ENCODE measurements at places on chromosomes 2 and 18.

DNA sequence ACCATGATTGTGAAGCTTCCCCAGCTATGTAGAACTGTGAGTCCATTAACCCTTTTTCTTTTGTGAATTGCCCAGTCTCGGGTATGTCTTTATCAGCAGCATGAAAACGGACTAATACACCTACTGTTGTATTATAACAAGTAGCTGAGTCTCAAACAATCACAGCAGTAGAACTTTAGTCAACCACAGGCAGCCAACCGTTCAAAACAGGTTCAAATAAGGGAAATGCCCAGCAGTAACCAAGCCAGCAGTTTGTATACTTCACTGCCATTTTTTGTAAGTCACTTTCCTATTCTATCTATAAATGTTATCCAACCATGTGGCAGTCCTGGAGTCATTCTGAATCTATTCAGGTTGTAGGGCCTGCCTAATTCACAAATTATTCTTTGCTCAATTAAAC lies 1560.6 kb upstream of the SLC39A10 start:
- no peak for DNase-seq

DNA sequence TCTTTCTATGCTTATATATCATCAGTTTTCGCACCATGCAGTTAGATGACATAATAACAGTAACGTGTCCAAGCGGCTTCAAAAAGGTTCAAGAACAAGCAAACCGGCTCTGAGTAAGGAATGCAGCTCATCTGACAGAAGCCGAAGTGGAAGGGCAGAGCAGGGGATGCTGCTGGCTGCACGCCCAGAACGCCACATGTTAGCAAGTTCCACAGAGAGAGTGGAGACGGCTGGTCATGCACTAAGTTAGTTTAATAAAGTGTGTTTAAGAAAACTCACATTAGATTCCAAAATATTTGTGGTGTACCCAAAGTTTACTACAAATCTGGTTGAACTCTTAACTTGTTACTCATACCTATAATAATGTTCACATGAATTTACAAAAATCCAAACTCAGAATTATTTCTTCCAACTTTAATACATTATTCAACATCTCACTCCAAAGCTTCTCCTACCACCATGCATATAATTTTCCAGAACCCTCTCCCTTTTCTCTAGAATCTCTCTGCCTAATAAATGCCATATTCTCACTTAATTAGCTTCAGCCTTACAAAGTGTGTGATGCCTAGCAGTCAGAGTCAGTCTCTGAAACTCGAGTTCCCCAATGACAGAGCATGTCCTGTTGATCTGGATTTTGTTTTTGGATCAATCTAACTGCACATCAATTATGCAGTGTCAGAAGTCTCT lies 170.0 kb downstream of the DNAH7 start:
- DNase-seq, result no peak

- no peak for DNase-seq
Observed at GRCh38 chr2:85435981-85436835, 17.7 kb downstream of the SH2D6 start.

DNA sequence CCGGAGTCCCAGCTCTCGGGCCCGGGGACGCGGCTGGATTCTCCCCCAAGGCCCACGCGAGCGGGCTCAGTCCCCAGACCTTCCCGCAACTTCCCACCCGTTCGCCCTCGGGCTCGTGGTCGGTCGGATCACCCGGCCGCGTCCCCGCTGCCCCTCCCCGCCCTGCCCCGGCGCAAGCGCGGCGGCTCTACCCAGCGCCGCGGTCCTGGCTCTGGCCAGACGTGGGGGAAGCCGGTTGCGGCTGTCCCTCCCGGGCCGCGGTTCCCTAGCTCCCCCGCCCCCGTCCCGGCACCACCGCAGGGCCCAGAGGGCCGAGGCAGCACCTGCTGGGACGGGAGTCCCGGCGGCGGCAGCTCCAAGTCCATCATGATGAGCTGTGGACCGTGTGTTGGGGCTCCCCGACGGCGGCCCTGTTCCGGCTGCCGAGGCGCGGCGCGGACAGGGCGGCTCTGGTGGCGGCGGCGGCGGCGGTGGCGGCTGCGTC lies 276 bp downstream of the NFE2L2 start:
- no peak for DNase-seq

- DNase-seq, result no peak
Observed at GRCh38 chr18:37364237-37364636, 201.4 kb downstream of the CELF4 start.

DNA sequence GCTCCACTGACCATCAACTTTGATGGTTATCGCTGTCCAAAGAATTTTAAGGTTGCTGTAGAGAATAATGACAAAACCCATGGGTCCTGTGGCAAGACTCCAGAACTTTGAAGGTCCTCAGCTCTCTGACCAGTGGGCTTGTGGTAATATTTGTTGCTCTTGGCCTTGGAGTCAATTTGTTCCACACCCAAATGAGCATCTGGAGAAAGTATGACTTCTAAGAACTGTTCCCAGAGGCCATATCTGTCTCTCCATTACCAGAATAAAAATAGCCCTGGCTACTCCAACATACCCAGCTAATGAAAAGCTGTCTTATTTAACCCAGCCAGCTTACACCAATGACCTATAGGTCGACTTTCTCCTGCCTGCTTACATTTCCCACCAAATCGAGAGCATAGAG lies 466.4 kb downstream of the MEIS1 start:
- no peak for DNase-seq

DNA sequence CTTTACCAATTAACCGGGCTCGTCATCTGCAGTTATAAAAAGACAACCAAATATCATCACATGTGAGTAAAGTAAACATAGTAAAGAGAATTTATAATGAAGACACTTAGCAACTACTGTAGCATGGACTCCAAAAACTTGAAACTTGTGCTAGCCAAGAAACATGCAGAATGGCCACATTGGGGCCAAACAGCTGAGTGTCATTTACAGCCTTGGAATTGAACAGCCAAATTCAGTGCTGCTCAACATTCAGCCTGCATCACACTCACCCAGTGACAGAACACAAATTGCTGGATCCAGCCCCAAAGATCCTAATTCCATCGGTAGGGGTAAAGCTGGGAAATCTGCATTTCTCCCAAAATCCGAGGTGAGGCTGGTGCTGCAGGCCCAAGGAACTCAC lies 224.8 kb upstream of the GYPC start:
- no peak for DNase-seq

DNA sequence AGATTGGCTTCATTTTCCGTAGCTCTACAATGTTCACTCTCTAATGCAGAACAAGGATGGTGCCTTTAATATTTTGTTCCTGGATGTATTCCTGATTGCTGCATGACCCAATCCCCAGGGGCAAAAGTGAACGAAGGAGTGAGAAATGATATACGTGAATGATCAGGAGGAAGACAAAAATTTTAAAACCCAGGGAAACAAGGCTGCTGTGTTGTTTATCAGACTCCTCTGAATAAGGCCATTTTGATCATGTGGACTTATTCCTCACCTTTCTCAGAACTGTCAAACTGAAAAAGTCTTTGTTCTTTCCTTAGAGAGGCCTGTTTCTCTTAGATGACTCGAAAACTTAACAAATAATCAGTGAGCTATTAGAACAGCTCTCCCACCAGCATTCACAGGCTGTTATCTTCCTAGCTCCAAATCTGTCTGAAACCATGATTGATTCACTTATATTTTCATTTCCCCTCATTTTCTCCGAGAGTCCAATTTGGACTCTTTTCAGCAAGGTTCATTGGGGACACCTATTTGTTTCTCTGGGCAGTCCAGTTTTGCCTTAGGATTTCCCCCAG lies 29.5 kb upstream of the COX7A2L start:
- no peak for DNase-seq

DNA sequence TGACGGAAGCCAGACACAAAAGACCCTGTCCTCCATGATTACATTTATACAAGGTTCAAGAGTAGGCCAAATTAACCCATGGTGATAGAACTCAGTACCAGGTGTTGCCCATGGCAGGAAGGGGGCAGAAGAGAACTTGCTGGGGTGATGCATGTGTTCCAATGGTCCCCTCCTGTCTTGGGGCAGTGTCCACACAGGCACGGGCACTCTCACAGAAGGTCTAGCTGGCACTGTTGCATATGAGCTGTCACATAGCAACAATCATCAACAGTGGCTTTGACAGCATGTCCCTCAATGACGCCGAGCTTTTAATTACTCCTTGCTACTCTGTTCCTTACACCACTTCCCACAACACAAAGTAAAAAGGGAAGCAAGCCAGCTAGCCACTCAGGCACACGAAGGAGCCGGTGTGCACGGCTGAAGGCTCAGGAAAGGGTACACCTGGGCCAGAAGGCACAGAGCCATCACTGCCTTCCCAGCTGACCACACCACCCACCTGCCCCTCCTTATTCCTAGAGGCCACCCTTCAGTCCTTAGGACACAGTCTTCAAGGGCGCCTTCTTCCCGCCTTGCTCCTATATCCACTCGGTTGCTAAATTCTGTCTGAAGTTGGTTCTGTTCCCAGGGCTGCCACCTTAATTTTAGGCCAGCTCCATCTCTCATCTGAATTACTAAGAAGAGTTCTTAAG lies 28.9 kb downstream of the RPL31 start:
- no peak for DNase-seq

- no peak for DNase-seq
Observed at GRCh38 chr2:112273349-112273748, 2.0 kb upstream of the ZC3H6 start.

DNA sequence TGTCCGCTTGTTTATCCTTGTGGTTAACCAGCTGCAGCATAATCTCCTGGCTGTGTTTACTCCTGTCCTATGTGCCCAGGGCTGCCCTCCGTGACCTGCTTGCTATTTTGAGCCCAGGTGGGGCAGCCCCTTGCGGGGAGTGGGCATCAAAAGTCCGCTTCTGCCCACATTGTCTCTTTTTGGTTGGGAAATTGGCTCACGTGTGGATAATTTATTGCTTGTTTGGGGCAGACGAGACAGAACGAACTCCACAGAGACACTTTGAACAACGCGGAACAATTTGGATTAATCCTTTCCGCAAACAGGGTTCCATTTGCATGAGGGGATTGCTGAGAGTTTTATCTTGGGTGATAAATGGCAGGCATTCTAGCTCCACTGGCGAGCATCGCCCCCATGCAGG lies 8.1 kb upstream of the CXCR4 start:
- DNase-seq, result no peak

DNA sequence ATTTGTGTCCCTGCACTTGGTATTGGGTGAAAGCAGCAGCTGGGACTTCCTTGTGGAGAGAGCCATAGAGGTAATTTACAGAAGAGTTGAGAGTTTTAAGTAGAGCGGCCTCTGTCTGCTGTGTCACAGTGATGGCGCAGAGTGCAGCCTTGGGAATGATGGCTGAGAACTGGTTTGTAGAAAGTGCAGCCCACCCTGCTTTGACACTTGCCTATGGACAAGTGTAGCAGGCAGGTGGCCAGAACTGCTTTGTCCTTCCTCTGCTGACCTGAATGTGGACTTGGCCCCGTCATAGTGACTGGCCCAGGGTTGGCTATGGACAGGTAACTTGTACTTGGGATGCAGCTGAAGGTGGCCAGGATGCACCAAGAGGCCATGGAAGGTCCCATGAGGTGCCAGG lies 6.4 kb upstream of the ANO7 start:
- no peak for DNase-seq

DNA sequence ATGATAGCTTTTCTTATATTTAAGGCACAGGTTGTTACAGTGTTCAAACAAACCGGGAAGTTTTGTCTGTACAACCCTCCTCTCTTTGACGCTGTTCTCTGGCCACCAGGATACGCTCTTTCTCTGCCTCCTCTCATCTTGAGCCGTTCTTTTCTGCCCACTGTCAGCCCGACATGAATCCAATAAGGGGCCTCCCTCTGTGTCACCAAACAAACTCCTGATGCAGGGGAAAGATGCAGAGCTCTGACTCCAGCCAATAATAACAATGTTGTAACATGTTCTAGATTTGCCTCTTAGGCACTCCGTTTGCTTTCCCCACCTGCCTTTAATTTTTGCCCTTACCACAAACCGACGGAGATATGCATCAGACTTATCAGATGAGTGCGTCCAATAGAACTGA lies 449.3 kb downstream of the SLC4A3 start:
- DNase-seq, result no peak

DNA sequence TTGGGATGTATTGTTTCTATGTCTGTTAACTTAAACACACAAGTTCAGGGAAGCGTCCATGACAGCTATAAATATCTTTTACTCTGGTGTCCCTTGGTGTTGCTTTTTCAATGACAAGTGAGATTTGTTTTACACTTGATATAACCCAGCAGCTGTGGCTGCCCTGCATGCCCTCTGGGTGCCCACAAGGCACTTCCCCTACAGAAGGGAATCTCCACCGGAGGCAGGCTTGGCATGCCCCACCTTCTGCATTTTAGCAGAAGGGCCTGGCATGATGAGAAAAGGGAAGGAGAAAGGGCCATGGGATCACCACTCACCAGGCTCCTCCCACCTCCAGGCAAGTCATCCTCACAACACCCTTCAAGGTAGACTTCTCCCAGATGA lies 68.7 kb downstream of the TMEM247 start:
- DNase-seq, result no peak

- DNase-seq, result no peak
Observed at GRCh38 chr18:62773691-62774090, 58.4 kb downstream of the PHLPP1 start.
